ENCODE measurements at places on chromosomes 2 and 18.

DNA sequence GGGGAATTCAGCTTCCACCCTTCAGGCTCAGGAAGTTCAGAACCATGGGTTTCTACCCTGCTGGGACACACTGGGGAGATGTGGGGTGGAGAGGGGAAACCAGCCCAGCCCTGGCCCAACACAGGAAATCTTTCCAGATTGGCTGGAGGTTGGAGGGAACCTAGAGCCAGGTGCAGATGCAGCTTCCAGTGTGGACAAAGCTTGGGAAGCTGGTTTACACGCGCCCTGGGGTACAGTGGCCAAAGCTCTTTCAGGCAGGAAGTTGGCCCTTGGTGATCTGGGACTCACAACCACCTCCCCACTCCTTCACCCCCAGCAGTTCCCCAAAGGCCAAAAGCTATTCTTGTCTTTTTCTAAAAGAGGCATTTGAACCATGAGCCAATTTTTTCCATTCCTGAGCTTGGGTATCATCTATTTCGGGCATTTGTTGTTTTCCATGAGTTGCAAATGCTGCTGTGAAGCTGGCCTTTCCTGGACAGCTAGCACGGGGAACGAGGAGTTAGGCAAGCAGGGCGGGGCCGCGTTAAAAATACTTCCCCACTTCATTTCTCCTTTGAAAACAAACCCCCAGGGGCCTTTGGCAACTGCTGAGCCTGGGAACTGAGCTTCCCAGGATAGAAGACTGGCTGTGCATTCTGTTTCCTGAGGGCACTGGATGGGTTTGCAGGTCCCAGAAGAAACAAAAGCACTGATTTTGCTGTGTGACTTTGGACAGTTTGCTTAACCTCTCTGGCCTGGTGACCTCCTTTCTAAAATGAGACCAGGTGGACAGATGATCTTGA is 3.1 kb upstream of the ARID5A start:
- no peak for DNase-seq

GRCh38 chr2:67854103-67854743 is 208.6 kb downstream of the C1D start:
- DNase-seq: no peak

DNA sequence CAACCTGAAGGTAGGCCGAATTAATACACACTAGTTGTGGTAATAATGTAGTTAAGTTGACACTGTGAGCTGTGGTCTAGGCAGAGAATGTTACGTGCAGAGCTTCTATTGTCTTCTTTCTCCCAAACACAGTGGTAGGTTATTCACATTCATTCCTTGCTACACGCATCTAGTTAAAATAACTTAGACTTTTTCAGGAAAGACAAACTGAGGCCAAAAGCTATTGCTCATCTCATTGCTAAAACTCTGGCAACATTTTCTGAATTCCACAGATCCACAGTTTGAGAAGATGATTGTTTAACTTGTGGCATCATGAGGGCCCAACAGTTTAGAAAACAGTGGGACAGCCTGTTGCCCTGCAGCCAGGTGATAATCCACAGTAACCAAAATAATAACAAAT is 850.4 kb upstream of the FSHR start:
- no peak for DNase-seq

- DNase-seq: no peak
These were observed 107.8 kb downstream of the PRELID3A start for GRCh38 chr18:12515550-12515949.

DNA sequence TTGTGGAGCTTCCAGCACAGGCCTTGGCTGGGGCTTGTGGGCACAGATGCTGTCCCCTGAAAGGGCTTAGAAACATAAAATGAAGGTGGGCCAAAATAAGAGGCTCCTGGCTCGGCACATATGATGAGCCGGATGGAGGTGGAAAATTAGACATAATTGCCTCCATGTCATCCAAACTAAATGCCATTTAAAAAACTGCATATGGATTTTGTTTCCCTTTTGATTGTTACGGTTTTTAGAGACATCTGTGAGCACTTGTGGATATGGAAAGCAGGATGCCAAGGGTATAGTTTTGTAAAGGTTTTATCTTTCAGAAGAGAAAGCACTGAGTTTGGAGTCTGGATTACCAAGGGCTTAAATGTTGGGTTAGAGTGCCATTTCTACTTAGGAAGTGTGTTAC is 498.3 kb downstream of the RIT2 start:
- no peak for DNase-seq

- DNase-seq: no peak
These were observed 46.0 kb downstream of the PARD3B start for GRCh38 chr2:204591225-204591624.

Data from stimulated activated CD4-positive, alpha-beta T cell treated with anti-CD3 and anti-CD28 coated beads, Interleukin-12 subunit alpha, Interleukin-12 subunit beta, amount 100 ng/mL, for 24 hours (primary cell).